Activated naive CD8-positive, alpha-beta T cell treated with anti-CD3 and anti-CD28 coated beads, Interleukin-2, amount 10 ng/mL, durations not matched to agents 7 days and 5 days (primary cell): ENCODE measurements at places on chromosomes 3 and 15. TPM values are rescaled to one million over a fixed set of nuclear protein-coding genes. Genes with fewer than 3 reads are reported as not detected.

PLA1A gene
- total RNA-seq = not detected

NTRK3 gene
- total RNA-seq = not detected

OXSR1 gene
- total RNA-seq = 54.0 TPM

FGD5 gene
- total RNA-seq = not detected

GOLGA6L10 gene
- 4.2 TPM for total RNA-seq

PPP1R14D gene
- total RNA-seq = not detected

GRCh38 chr3:195224980-195225580, 45.9 kb downstream of the XXYLT1 start:
- no peak for DNase-seq

DNA sequence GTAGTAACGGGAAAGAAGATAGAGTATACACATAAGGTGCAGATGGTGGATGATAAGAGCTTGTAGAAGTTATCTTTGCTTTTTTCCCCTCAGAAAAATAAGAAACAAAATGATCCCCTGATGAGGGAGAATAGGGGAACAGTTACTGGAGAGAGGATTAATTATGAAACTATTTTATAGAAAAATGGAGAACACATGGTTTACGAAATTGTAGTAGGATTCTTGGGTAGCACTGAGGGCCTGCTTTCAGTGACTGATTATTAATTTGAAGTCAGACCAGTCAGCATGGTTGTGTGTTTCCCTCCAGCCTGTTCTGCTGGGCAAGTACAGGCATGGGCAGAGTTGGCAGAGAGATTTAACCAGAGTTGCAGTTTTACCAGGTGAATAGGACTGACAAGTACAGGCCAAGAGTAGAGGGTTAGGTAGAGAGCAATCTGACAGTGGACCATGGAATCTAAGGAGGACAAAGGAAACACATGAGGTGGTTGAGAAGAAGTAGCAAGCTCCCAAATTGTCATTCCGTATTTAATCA, 5.9 kb downstream of the SLC49A4 start:
- DNase-seq = no peak

- DNase-seq = no peak
These were observed 201.6 kb downstream of the KCNAB1 start for GRCh38 chr3:156321945-156322344.

DNA sequence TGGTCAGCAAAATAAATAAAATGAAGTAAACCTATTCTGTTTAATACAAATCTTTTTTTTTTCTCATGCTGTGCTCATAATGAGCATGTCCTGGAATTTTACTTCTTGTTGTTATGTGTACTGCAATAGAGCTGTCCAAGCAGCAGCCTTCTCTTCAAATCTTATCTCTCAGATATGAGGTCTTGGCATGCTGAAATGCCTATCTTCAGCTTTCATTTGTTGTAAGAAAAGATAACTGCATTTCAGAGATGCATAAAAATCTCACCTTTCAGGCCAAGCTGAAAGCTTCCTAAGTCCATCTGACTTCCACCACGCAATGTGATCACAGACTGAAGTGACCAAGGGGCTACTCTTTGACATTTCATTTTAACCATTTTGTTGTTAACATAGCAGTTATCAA, 43.5 kb upstream of the LRRC3B start:
- no peak for DNase-seq

- DNase-seq = no peak
These were observed 210.6 kb downstream of the UBE3A start for GRCh38 chr15:25228261-25228660.

GRCh38 chr3:51796854-51797253, 17.8 kb upstream of the IQCF6 start:
- no peak for DNase-seq

DNA sequence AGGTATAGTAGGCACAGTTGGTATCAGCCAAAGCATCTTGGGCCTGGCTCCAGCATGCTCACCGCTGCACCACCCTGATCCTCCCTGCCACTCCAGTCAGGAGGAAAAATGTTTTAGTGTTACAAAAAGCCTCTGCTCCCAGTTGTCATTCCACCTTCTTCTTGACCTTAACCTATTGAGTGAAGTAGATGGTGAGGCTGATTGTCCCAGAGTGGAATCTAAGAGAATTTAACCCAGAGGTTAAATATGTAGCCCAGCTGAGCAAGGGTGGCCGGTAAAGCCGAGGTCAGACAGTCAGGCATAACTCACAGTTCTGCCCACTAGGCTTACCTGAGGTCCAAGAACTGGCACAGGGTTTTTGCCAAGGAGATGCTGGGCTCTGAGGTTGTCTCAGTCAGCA, 30.7 kb upstream of the TNIK start:
- DNase-seq = no peak

DNA sequence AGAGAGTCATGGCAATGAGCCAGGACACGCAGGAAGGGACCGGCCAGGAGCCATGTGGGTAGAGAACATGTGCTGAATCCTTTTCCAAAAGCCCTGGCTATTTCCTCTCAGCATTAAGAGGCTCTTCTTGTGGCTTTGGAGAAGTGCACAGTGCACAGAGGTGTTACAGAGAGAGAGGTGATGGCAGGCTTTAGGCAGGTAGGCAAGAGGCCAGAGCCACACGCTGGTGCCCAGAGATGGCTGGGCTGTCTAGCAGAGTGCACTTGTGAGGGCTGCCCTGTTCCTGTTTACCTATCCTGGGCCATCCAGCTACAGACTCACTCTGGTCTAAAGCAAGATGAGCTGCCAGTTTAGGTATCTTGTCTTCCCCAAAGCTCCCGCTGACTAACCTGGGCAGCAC, 402.6 kb downstream of the OCA2 start:
- no peak for DNase-seq

DNA sequence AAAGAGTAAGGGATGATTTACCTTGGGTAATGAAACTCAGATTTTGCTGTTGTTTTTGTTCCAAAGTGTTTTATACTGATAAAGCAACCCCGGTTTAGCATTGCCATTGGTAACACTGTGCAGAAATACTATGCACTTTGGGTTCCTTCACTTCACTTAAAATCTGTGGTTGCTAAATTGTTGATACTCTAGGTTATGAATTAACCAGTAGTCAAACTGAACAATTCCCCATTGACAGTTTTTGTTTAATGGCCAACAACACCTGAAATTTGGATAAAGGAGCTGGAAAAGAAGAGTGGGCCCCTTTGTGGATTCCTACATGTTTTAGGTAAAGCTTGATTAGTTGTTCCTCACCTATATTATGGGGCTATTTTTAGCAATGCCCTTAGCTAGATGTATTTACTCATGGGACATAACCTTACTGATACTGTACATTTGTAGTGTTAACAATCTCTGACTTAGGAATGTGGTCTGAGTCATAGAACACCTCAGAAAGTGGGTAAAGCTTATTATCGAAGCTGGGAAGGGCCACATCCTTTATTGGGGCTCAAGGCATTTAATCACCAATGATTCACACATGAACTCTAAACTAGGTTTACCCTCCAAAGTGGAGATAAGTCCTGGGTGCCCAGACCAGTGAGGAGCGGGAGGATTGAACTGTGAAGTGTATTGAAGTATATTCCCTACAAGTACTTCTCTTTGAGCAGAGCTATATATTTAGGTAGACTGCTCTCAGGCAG, 29.5 kb upstream of the THRB start:
- no peak for DNase-seq
